ENCODE measurements at places on chromosomes 2 and 18. TPM values are rescaled to one million over a fixed set of nuclear protein-coding genes. Genes with fewer than 3 reads are reported as not detected.
A peak's percentile ranks its signal among the peaks of the same experiment; 100 is the strongest.

DNA sequence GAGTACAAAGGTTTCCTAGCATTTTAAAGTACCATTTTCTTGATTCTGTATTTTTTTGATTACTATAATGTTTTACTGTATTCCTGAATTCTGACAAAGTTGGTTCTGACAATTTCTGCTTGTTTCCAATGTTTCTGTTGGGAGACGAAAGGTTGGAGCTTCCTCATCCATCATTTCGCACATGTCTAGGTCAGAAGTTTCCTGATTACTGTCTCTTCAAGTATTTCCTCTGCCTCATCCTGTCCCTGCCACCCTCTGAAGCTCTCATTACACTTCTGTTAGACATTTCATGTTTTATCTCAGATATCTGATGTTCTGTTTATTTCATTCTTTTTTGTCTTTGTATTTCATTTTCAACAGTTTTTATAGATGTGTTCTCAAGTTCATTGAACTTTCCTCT, 895.8 kb downstream of the TSN start:
- DNase-seq: no peak

The SLC16A14 gene
- total RNA-seq: 3.1 TPM

- DNase-seq: peak; percentile 43
These were observed 61.6 kb downstream of the MFSD6 start for GRCh38 chr2:190469771-190470170.

- DNase-seq: no peak
These were observed 2.0 kb downstream of the GAREM2 start for GRCh38 chr2:26174691-26175465.

GRCh38 chr2:18731666-18732065, 142.3 kb upstream of the NT5C1B start:
- no peak for DNase-seq

DNA sequence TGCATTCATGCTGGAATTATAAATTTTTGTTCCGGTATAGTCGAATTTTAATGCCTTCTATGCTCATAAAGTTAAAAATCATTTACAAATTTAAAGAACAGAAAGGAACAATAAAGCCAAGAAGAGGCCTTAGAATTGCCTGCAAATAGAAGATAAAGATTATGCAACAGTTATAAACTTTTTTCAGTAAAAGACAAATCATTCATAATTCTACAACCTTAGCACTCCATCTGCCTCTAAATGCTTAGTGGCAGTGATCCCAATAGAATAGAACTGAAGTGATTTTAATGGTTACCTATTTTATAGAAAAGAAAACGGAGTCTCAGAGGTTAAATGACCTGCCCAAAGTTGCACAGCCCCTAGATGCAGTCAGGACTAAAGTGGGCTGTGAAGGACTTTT, 211.2 kb downstream of the AGPS start:
- DNase-seq: no peak

DNA sequence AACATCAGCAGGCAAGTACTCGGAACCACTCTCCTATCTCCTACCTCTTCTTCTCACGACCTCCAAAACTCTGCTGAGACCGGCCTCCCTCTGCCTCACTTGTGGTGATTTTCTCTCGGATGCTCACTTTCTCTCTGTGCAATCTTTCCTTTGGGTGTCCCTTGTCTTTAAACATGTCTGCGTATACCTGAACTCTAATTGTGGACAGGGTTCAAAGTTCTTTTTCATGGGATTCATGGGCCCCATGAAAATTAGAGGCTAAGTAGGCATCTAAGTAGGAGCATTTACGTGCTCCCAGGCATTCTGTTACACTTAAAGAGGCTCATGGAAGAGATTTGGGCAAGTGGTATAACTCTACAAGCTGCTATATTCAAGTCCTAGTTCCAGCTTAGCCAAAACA, 2.1 kb upstream of the PPP1CB start:
- DNase-seq: no peak

GRCh38 chr2:11028407-11028916, 116.7 kb downstream of the KCNF1 start:
- no peak for DNase-seq

Data from left cardiac atrium (tissue), 4 donors.